Renal cortex interstitium (tissue), 15 donors: ENCODE measurements at places on chromosomes 3 and 15. TPM values are rescaled to one million over a fixed set of nuclear protein-coding genes. Genes with fewer than 3 reads are reported as not detected.

DNA sequence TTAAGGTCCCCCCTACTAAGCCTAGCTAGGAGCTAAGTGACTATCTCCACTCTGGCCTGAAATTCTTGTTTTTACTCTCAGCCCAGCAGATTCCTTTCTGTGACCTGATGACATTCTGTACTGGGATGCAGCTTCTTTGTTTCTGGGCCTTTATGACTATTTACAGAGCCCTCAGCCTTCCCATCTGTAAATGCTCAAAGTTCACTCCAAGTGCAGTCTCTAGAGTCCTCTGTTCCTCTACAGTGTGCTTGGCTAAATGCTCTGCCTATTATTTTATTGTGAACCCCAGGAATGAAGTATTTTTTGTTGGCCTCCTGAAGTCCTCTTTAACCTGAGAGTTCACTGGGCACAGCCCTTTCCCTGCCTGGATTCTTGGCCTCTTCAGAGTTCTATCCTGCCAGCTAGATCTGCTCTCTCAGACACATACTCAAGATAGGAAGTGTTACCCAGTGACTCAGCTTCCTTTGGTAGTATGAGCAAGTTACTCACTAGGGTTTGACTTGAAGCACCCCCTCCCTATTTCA lies 278.1 kb upstream of the P2RY1 start:
- no peak for DNase-seq

DNA sequence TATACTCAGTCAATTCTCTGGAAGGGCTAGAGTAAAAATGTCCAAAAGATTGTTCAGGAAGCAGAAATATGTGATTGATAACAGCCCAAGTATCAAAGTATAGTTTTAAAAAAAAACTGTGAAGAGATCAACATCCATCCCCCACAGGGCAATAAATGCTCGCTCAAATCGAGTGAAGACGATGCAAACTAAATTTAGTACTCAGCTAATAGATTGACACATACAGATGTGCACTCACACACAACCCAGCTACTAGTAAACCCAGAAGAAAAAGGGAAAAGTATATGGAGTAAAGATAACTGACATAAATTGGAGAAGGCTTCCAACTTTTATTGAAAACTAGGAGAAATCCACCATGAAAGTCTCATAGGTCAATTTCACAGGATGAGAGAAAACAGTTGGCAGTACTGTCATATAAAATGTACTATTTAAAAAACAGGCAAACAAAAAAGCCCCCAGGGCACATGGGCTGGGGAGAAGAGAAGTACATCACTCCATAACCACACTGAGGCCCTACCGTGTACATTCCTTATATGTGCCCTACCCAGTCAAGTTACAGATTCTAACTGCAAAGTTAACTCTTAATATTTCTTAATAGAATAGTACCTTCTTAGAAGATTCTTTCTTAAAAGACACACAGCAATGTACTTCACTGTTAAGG lies 125.7 kb downstream of the TBL1XR1 start:
- no peak for DNase-seq

DNA sequence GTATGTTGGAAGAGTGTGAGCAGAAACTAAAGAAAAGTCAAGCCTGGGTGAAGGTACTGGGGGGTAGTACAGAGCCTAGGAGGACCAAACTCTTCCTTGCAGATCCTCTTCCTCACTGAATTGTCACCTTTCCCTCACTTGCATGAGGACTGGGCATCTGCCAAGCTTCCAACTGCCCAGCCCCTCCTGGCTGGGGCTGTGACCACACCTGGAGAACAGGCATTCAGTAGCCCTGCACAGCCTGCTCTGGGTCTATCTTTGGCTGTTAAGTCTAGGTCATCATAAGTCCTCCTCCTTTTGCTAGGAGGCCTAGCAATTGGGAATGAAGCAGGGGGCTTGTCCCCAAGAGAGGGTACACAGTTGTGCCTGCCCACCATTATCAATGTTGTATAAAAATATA lies 55.2 kb downstream of the CAPN7 start:
- no peak for DNase-seq

GRCh38 chr3:31095255-31095654 lies 200.8 kb upstream of the GADL1 start:
- DNase-seq, result no peak

Gene CCNB2
- 55.5 TPM for polyA plus RNA-seq

DNA sequence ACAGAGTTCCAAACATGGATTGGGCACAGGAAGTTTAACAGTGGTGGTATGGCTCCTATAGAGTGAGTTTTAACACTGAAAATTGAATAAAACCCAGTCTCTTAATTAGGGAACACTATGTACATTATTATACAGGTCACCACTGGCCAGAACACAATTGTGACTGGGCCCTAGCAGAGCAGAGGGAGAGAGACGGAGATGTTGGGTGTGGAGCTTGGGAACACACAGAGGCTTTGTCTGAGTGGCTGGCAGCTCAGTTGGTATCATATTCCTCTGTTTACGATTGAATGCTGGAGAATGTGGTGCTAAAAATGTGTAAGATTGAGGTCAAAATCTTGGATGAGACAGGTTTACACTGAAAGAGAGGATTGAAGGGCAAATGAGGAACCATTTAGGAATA lies 6.8 kb upstream of the MOBP start:
- no peak for DNase-seq

Gene TRAIP
- 9.4 TPM for polyA plus RNA-seq

Gene ATP13A5
- 0.06 TPM for polyA plus RNA-seq

DNA sequence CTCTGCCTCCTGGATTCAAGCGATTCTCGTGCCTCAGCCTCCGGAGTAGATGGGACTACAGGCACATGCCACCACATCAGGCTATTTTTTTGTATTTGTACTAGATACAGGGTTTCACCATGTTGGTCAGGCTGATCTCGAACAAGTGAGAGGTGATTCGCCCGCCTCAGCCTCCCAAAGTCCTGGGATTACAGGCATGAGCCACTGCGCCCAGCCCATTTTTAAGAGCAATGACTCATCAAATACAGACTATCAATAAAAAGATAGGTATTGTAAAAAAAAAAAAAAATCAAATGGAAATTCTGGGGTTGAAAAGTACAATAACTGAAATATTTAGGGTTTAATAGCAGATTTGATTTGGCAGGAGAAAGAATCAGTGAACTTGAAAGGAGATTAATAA lies 129.0 kb downstream of the TJP1 start:
- DNase-seq, result no peak

Gene NMNAT3
- 9.0 TPM for polyA plus RNA-seq

Gene PSTPIP1
- polyA plus RNA-seq, result 1.0 TPM

Gene SFMBT1
- polyA plus RNA-seq, result 9.5 TPM

DNA sequence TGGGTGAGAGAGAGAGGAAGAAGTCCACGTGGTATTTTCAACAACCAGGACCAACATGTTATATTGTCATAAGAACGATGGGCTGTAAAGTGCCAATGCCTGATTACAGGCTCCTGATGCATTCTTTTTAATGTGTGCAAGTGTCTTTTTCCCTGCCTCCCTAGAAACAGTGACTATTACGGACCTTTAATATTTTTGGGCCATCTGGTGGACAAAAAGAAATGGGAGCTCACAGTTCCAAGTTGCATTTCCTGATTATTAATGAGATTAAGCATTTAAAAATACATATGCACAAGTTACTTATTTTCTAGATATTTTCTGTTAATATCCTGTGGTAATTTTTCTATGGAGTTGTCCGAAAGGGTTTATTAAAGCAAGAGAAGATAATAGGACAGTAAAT lies 530.2 kb downstream of the NR2F2 start:
- peak; percentile 9 for DNase-seq

GRCh38 chr3:133330065-133330464 lies 69.8 kb upstream of the BFSP2 start:
- no peak for DNase-seq

GRCh38 chr3:42826141-42826540 lies 16.9 kb downstream of the ACKR2 start:
- no peak for DNase-seq

- no peak for DNase-seq
Observed at GRCh38 chr15:85943151-85943550, 136.5 kb upstream of the AGBL1 start.

GRCh38 chr15:72783004-72783639 lies 436 bp downstream of the ADPGK start:
- no peak for DNase-seq

GRCh38 chr3:178244733-178245709 lies 291.2 kb upstream of the KCNMB2 start:
- no peak for DNase-seq
